ENCODE measurements at places on chromosomes 11 and 22.

DNA sequence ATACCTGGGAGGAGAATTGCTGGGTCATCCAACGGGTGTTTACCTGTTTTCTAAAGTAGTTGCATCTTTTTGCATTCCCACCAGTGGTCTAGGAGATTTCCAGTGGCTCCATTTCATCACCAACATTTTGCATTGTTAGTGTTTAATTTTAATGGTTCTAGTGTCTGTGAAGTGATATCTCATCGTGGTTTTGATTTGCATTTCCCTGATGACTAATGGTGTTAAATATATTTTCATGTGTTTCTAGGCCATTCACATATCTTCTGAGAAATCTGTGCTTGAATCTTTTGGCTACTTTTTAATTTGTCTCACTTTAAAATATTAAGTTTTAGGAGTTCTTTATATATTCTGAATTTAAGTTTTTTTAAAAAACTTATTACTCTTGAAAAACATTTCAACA, 439.6 kb downstream of the TMEM135 start:
- no peak for DNase-seq

- DNase-seq = no peak
Measured at GRCh38 chr22:17164392-17165024, 5.4 kb upstream of the HDHD5 start.

- peak; percentile 16 for DNase-seq
Measured at GRCh38 chr22:36156515-36157419, 3.8 kb downstream of the APOL3 start.

DNA sequence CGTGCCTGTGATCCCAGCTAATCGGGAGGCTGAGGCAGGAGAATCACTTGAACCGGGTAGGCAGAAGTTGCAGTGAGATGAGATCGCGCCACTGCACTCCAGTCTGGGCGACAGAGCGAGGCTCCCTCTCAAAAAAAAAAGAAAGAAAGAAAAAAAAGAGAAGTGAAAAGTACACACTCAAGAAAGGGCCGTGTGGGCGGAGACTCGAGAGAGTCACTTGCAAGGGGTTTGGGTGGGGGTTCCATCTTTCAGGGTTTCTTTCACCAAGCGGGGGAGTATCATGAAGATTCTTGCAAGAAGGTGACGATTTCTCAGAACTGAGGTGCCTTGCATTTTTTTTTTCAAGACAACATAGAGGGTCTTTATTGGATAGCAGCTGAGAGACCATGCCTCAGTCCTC, 4.0 kb upstream of the IFITM5 start:
- no peak for DNase-seq

DNA sequence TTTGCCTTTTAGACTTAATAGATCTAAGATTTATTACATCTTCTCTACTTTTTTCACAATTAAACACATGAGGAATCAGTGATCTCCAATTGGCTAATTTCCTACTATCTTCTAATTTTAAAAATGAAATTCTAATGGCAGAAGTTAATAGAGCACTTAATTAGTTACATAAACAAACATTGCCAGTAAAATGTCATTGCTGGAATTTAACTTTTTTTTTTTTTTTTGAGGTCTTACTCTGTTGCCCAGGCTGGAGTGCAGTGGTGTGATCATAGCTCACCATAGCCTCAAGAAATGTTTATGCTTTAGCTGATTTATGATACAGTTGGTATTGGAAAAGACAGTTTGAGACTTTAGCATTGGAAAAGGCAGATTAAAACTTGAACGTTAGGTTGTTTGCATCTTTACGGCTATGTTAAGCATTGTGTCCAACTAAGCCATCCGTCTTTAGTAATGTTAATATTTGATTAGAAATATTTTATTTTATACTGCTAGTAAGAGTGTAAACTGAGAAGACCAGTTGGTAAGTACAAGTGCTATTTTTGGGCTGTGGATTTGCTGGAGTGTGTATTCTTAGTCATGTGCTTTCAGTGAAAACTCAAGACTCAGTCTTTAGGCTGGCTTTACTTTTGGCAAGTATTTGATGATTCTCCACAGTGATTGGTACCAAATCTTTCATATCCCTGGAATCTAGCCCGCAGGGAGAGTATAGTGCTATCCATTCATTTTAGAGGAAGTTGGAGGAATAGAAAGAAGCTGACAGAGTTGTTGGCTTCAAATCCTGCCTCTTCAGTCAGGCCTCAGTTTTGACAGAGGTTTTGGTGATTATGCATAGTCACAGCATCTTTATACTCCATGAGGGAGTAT, 4.5 kb downstream of the ANO5 start:
- DNase-seq = no peak

- DNase-seq = no peak
Measured at GRCh38 chr22:36730176-36730858, 26.8 kb upstream of the CACNG2 start.

DNA sequence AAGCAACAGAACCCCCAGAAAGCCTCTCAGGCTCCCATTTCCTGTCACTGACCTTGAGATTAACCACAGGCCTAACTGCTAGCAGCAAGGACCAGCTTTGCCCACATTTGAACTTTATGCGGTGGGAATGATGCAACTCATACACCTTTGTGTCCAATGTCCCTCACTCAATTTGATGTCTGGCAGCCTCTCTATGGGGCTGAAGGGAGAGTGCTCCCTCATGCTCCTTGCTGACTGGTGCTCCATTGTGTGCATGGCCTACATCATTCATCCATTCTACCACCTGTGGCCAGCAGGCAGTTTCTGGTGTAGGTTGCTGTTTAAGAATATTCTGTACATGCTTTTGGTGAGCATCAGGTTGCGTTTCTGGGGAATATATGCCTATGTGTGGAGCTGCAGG, 31.9 kb downstream of the KCNQ1OT1 start:
- DNase-seq = no peak

- DNase-seq = no peak
Measured at GRCh38 chr22:29139965-29140782, 65.5 kb upstream of the EMID1 start.

GRCh38 chr11:68677432-68677831, 6.9 kb upstream of the GAL start:
- DNase-seq = no peak

DNA sequence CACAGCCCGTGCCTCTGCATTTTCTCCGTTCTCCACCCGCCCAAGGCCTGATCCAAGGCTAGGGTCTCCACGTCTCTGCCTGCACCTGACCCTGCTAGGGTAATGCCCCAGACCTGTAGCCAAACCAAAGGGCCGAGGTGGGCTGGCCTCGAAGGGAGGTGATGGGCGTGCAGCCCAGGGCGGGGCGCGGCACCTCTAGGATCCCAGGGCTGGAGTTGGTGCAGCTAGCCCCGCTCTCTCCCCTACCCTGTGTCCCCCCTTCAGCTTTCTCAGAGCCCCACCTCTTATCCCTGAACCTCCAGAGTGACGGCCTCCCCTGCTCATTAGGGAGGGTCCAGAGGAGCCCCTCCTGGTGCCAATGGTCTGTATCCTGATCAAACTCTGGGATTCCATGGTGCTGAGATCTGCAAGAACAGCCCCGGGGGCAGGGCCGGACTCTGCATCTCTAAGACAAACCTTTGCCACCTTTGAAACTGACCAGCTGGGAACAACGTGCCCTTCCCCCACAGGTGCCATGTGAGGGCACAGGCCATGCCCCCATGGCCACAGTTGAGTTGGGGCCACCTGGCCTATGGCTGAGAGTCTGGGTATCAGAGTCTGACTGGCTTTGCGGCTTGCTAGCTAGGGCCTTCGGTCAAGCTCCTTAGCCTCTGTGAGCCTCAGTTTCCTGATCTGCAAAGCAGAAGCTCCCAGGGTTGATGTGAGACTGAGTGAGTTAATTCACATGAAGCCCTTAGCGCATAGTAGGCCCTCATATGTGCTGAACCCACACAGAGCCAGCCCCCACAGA, 23.1 kb upstream of the CBX7 start:
- DNase-seq = no peak
